Activated gamma-delta T cell treated with Interleukin-2 at 50 U/mL for 16 hours (primary cell): ENCODE measurements at places on chromosomes 11 and 22.

GRCh38 chr22:43156413-43156812, 5.1 kb downstream of the TSPO start:
- no peak for DNase-seq

- no peak for DNase-seq
These were observed 167.1 kb downstream of the ETS1 start for GRCh38 chr11:128420265-128420664.

GRCh38 chr11:71246559-71246958, 5.8 kb downstream of the SHANK2 start:
- no peak for DNase-seq

- no peak for DNase-seq
These were observed 688 bp downstream of the PTS start for GRCh38 chr11:112226831-112227401.

DNA sequence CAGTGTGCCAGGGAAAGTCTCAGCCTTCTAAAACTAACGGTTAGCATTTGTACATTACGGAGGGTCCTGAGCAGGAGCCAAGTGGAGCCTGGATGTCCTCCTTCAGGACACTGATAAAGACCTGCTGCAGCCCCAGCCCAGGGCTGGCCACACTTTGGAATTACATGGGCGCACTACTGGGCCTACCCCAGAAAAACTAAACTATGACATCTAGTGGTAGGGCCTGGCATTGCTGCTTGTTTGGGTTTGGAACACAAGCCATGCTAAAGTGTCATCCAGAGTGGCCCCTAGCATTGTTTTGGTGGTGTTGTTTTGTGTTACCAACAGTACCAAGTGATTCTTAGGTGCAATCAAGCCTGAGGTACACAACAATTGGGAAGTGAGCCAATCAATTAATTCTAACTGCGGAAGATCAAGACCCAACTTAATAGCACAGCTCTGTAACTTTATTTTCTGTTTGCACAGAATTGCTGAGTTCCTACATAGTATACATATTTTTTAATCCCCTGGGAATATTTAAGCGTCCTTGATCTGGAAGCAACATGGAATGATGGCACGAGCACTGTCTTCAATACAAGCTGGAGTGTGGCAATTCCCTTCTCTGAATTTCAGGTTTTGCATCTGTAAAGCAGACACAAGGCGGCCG, 340.7 kb downstream of the LARGE1 start:
- DNase-seq: peak; percentile 59

- DNase-seq: no peak
These were observed 88.7 kb downstream of the PKNOX2 start for GRCh38 chr11:125253289-125253688.

DNA sequence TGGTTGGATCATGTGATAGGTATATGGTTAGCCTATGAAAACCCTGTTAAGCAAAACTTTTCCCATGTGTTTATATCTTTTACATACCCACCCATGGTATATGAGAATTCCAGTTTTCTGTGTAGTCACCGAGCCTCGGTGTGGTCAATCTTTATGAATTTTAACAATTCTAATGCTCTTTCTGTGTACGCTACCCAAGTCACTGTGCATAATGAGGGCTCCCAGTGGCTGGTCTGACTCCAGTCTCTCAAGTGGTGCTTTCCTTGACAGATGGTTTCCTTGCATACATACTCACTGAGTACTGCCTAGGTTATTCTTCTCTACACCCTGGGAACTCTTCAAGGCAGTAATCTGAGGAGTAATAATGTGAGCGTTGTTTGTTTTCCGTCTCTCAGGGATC, 17.6 kb downstream of the MUC15 start:
- DNase-seq: no peak

- DNase-seq: no peak
These were observed 64.9 kb downstream of the NAV2 start for GRCh38 chr11:19777377-19778102.

GRCh38 chr11:115766561-115766960, 262.3 kb upstream of the CADM1 start:
- DNase-seq: no peak

GRCh38 chr11:45025716-45026492, 75.2 kb upstream of the TP53I11 start:
- no peak for DNase-seq

DNA sequence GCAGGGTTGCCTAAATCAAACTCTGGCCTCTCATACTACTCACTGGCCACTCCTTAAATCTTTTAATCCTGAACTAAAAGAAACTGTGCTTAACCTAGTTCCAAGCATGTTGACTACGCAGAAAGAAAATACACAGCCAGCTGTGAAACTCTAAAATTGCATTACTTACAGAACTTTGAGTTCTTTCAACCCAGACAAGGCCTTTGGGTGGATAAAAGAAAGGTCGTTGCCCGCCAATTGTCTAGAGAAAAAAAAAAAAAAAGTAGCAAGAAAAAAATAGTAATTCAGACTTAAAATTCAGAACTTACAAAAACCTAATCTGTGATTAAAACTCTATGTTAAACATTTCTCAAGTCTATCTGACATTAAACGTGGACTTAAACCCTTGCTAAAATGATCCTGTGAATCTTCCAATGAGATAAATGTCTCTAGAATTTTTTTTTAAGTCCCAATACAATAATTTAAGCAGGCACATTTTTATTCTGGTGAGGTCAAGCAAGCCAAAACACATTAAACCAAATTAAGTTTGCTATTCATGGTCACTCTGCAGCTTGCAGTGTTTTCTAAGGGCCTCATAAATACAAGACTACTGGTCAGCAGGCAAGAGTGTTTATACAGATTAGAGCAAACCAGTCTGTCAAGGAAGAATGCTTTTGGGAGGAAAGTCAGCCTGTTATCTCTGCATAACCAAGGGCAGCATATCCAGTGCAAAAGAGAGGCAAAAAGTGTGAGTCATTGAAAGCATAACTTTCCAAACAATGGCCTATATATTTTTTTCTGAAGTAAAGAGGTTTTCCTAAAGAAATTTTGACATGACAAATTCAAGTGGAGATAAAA, 29.5 kb upstream of the CCDC34 start:
- no peak for DNase-seq

GRCh38 chr11:46388619-46389449, 2.7 kb downstream of the CHRM4 start:
- DNase-seq: no peak

DNA sequence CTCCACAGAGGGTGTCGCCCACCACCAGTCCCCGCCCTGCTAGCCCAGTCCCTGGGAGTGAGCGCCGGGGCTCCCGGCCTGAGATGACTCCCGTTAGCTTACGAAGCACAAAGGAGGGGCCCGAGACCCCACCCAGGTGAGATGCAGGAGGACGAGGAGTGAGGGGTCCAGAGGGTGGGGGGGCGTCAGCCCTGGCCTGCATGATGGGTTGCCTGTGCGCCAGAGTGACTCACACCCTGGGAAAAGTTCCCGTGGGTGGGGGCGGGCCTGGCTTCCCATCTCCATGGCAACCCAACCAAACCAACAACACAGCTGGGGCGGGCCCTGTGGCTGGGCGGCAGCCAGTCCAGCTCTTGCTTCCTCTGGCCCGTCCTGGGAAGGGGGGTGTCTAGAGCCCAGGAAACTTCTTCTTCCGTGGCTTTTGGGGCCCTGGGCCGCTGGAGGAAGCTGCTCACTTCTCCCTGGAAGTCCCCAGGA, 4.5 kb downstream of the GAS2L1 start:
- no peak for DNase-seq
